Aorta (tissue), 5 donors: ENCODE measurements at places on chromosomes 1 and 21. TPM values are rescaled to one million over a fixed set of nuclear protein-coding genes. Genes with fewer than 3 reads are reported as not detected.

Gene CSF3R
- total RNA-seq, result 26.7 TPM

Gene MXRA8
- 221 TPM for total RNA-seq

Gene KCNA3
- 2.4 TPM for total RNA-seq

Gene NGF
- total RNA-seq, result 10.2 TPM

Gene RGS18
- total RNA-seq, result 7.1 TPM

Gene FCGR3B
- 6.3 TPM for total RNA-seq
